ENCODE measurements at places on chromosomes 12 and 14. TPM values are rescaled to one million over a fixed set of nuclear protein-coding genes. Genes with fewer than 3 reads are reported as not detected.
A peak's percentile ranks its signal among the peaks of the same experiment; 100 is the strongest.

DNA sequence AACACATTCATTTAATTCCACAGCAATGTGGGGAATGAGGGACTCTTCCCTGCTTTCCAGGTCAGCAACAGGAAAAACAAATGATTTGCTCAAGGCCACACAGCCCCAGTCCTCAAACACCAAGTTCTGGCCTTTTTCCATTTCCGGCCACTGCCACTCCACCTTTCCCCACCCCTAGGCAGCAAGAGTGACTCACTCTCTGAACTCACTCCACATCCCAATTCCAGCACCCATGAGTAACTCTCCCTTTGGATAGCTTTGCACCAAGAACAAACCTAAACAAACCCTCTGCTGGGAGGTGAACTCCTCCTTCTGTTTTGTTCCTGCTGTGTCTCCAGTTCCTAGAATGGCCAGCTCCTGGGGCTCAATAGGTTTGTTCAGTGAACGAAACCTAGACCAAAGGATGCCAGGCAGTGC is 30.4 kb upstream of the PLEKHG6 start:
- peak overlapping the region; percentile 94 for H3K27ac ChIP-seq
- DNase-seq = peak; percentile 85
- H3K36me3 ChIP-seq = no peaks in the 10 kb centered on the region
- peaks cover 73% of the 10 kb centered on the region for H3K4me1 ChIP-seq
- peak overlapping the region; percentile 15 for H3K4me3 ChIP-seq

DNA sequence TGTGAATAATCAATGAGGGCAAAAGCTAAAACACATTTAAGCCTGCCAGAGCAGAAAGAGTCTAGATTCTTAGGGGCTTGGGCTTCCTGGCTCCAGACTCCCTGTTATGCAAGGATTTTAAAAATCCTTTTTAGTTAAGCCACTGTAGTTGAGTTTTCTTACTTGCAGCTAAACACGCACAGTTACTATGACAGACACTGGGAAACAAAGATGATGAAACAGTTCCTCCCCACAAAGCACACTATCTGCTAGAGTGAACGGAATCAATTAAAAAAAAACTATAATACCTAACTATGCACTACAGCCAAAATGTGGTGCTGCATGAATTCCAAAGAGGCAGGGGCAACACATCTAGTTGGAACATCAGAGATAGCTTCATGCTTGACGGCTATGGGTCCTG is 28.2 kb downstream of the RPS6KA5 start:
- H3K4me3 ChIP-seq = no peak overlapping the region
- H3K27me3 ChIP-seq = no peaks in the 10 kb centered on the region
- no peak overlapping the region for H3K27ac ChIP-seq
- no peaks in the 10 kb centered on the region for H3K36me3 ChIP-seq
- DNase-seq = no peak
- H3K4me1 ChIP-seq = peaks cover 25% of the 10 kb centered on the region

DNA sequence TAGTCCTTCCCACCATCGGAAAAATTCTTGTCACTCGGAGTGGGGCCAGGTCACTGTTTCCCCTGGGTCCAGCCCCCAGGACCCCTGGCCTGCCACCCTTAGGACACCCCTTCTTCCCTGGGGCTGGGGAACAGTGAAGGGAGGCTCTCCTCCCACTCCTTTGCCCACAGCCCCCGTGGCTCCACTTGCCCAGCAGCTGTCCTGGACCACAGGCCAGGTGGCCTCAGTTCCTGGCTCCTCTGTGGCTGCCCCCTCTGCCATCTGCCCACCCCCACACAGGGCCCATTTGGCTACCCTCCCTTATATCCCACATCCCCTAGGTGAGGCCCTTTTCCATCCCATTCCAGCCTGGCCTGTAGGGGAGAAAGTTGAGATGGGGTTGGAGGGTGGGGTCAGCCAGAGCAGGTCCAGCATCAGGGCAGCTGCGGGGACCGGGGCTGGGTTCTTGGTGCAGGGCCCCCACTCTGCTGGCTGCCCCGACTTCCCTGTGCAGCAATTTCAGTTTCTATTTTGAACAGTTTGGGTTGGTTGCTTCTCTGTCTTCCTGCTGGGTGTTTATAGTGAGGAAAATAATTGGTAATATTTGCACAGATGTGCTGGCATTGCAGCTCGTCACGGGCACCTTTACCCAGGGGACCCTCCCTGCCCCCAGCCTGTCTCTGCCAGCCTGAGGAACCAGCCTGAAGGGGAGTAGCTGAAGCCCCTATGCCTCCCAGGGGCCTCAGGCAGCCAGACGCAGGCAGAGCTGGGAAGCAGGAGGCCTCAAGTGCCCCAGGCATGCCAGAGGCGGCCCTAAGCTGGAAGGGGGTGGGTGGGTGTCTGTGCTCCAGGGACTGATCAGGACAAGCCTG is 23.4 kb downstream of the SYNDIG1L start:
- peaks cover 12% of the 10 kb centered on the region for H3K4me1 ChIP-seq
- H3K27me3 ChIP-seq = no peaks in the 10 kb centered on the region
- H3K27ac ChIP-seq = no peak overlapping the region
- H3K4me3 ChIP-seq = no peak overlapping the region

Gene DLK1
- total RNA-seq = 1.5 TPM

DNA sequence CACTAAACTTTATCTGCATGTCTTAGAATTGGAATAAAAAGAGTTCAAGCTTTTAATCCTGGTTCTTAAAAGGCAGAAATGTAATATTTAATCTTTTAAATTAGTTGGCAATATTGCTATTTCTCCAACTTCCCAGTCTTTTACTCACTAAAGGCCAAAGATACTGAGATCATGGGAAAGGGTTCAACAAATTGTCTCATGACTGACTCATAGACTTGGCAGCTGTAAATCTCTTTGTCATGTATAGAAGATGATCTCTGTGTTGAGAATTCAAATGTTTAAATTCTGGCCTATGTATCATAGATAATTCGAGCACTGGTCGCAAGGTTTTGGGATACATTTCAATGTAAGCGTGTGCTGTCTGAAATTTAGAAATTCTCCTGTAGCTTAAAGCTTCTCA is 40.1 kb upstream of the STRAP start:
- H3K4me1 ChIP-seq = 0 out of 2 replicates have a peak, but pooled peaks cover 3% of the 10 kb centered on the region
- no peak for DNase-seq
- no peaks in the 10 kb centered on the region for H3K27me3 ChIP-seq
- no peak overlapping the region for H3K27ac ChIP-seq
- no peak overlapping the region for H3K4me3 ChIP-seq

Gene BBOF1
- total RNA-seq = 4.0 TPM

Gene TCL1A
- 0.30 TPM for total RNA-seq

DNA sequence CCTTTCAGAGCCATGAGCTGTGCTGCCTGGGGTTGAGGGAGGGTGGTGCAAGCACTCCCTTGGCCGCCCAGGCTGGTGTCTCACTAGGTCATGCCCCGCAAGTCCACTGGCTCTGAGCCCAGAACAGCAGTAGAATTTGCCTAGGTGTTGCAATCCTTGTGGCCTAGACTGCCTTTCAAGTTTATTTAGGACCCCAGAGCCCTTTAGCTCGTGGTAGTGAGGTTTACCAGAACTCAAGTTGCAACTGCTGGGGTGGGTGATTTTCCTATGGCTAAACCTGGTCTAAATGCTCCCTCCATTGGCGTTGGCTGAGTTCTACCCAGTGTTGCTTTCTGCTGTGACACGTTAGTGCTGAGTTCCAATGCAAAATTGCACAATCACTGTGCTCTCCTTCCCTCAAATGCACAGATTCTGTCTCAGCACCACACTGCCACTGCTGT is 287.2 kb downstream of the BCAT1 start:
- H3K36me3 ChIP-seq = no peaks in the 10 kb centered on the region
- H3K27me3 ChIP-seq = no peaks in the 10 kb centered on the region
- H3K4me3 ChIP-seq = no peak overlapping the region

Gene INHBC
- total RNA-seq = 0.20 TPM

- no peak overlapping the region for H3K4me3 ChIP-seq
- no peak overlapping the region for H3K27ac ChIP-seq
- no peaks in the 10 kb centered on the region for H3K36me3 ChIP-seq
- no peaks in the 10 kb centered on the region for H3K4me1 ChIP-seq
- no peak for DNase-seq
- H3K27me3 ChIP-seq = no peaks in the 10 kb centered on the region
Observed at GRCh38 chr12:45178771-45179170, 37.1 kb upstream of the ANO6 start.

DNA sequence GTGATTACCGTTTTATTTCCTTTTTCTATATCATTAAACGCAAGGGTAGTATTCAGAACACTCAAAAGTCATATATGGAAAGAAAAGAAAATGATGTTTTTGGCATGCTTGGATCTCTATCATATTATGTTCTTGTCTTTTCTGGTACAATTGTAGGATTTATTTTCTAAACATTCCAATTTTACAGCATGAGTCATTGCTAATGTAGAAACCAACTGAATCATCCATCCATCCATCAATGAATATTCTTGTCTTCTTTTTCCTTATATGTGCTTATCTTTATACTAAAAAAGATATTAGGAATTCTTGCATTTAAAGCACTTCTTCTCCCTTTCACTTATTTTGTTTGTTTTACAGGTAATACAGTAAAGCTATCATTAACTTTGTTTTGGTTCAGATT is 20.4 kb upstream of the AMIGO2 start:
- no peaks in the 10 kb centered on the region for H3K27me3 ChIP-seq
- no peak for DNase-seq
- no peak overlapping the region for H3K4me3 ChIP-seq

DNA sequence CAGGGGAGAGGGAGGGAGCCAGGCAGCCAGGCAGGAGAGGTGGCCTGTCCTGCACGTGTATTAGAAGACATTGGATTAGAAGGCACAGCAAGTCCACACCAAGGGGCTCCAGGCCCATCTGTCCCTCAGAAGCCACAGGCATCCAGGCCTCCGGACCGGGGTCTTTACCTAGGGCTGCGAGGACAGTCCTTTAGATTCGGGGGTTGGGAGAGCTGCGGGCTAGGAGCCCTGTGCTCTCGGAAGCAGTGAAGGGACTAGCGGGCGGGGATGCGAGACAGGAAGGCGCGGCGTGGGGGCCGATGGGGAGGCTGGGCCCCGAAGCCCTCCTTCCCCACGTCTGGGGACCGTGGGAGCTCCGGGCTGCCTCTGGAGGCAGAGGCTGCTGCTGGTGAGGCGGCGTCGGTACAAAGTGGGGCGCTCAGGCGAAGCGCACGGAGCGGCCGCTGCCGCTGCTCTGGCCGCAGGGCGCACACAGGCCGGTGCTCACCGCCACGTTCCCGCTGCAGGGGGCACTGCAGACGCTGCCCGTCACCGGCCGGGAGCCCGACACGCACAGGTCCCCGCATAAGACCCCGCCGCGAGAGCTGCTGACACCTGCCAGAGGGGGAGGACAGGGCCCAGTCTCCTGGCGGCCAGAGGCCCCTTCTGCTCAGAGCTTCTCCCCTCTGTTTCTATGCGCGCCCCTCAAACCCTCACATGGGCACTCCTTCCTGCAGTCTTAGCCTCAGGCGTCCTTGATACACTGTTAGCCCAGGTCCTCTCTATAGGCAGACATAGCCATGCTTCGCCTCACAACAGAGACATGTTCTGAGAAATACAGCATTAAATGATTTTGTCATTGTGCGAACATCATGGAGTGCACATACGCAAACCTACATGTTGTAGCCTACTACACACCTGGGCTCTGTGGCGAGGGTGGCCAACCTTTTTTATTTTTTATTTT is 17.3 kb downstream of the KRT7 start:
- no peaks in the 10 kb centered on the region for H3K27me3 ChIP-seq
- no peak overlapping the region for H3K4me3 ChIP-seq
- no peak for DNase-seq
- H3K27ac ChIP-seq = no peak overlapping the region
- H3K36me3 ChIP-seq = no peaks in the 10 kb centered on the region

Gene WSCD2
- 0.05 TPM for total RNA-seq

DNA sequence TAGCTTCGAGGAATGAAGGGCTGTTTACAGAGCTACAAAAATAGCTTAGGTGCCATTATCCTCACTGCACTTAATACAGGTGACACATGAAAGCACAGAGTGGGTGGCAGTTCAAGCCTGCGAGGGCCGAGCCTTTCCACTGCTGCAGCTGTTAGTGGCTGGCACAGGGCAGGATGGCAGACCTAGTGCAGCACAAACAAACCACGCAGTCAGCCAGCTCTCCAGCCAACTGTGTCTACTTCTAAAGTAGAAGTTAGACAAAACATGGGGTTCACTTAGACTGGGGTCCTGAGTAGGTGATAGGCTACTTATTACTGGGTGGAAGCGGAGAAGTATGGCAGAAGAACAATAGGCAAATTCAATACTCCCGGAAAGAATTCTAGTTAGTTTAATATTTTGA is 95.4 kb downstream of the DUSP16 start:
- no peak overlapping the region for H3K27ac ChIP-seq
- no peaks in the 10 kb centered on the region for H3K36me3 ChIP-seq
- no peaks in the 10 kb centered on the region for H3K27me3 ChIP-seq
- no peaks in the 10 kb centered on the region for H3K4me1 ChIP-seq
